Muscle of arm (tissue), 14 donors: ENCODE measurements at places on chromosomes 1 and 21. TPM values are rescaled to one million over a fixed set of nuclear protein-coding genes. Genes with fewer than 3 reads are reported as not detected.

DNA sequence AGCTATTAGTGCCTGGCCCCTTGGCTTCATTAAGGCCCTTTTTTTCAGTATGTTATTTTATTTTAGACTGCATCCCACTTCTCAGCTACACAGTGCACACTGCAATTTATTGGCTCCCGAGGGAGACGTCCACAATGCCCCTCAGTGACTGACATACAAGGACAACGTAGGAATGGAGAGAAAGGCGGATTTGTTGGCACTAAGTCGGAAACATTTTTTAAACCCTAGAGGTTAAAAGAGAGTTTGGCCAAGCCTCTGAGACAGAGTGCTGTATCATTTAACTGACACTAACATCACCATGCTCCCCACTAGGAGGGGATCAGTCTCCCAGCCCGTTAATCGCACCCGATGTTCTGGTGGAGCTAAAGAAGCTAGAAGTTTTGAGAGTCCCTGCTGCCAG is 45.7 kb upstream of the FOXD3 start:
- DNase-seq = no peak

- DNase-seq = peak; percentile 94
Measured at GRCh38 chr21:34526618-34527290, 14.7 kb upstream of the KCNE1 start.

- DNase-seq = no peak
Measured at GRCh38 chr1:3249631-3250501, 180.9 kb downstream of the PRDM16 start.

Gene DMRTA2
- polyA plus RNA-seq = 0.23 TPM

DNA sequence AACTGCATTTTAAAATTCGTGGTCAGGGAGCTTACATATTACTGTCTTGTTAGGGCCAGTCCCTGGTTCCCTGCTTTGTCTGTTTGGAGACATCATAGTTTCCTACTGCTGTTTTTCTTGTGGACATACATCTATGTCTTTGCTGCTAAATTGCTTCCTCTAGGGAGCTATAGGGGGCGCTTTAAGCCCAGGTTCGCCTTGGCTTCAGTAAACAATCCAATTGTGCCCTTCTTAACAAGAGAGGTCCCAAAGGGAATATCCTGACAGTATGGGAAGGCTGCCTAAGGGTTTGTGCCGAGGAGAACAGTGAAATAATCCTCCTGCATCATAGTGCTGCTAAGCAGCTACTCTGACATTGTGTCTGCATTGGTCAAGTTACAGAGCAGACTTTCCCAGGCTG is 112.5 kb downstream of the USH2A start:
- no peak for DNase-seq

GRCh38 chr1:47756411-47756810 is 240.8 kb downstream of the TRABD2B start:
- no peak for DNase-seq

- DNase-seq = no peak
Measured at GRCh38 chr1:109185357-109185756, 28.4 kb upstream of the SARS1 start.

Gene OLFML2B
- 78.7 TPM for polyA plus RNA-seq

GRCh38 chr1:44643721-44644334 is 30.5 kb downstream of the TMEM53 start:
- no peak for DNase-seq

- DNase-seq = no peak
Measured at GRCh38 chr1:200369131-200369530, 40.7 kb downstream of the ZNF281 start.

Gene IFI44
- polyA plus RNA-seq = 4.6 TPM

- DNase-seq = peak; percentile 16
Measured at GRCh38 chr1:231161667-231162296, at the start of gene TRIM67. TSS of gene TRIM67 (plus strand) at chr1:231162058. CDS start at chr1:231162970, 912 bp downstream.

DNA sequence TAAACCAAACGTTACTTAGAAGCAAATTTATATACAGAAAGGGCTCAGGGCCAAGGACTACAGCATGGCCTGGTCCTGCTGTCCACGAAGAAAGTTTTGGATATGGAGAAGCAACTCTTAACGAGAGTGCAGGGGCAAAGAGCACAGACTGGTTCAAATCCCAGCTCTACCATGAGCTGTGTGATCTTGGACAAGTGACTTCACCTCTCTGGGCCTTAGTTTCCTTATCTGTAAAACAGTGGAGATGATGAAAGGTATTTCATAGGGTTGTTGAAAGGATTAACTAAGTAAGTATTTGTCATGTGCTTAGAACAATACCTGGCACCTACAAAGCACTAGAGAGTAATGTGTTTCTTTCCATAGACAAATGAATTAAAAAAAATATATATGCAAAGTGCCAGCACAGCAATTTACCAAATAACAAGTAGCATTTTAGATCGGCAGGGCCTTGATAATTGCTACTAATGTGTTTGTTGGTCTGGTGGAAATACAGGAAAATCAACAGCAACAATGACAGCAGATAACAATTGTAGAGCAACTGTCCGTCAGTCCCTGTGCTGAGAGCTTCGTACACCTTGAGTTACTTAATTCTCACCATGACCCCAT is 25.4 kb downstream of the TMCO4 start:
- DNase-seq = no peak

DNA sequence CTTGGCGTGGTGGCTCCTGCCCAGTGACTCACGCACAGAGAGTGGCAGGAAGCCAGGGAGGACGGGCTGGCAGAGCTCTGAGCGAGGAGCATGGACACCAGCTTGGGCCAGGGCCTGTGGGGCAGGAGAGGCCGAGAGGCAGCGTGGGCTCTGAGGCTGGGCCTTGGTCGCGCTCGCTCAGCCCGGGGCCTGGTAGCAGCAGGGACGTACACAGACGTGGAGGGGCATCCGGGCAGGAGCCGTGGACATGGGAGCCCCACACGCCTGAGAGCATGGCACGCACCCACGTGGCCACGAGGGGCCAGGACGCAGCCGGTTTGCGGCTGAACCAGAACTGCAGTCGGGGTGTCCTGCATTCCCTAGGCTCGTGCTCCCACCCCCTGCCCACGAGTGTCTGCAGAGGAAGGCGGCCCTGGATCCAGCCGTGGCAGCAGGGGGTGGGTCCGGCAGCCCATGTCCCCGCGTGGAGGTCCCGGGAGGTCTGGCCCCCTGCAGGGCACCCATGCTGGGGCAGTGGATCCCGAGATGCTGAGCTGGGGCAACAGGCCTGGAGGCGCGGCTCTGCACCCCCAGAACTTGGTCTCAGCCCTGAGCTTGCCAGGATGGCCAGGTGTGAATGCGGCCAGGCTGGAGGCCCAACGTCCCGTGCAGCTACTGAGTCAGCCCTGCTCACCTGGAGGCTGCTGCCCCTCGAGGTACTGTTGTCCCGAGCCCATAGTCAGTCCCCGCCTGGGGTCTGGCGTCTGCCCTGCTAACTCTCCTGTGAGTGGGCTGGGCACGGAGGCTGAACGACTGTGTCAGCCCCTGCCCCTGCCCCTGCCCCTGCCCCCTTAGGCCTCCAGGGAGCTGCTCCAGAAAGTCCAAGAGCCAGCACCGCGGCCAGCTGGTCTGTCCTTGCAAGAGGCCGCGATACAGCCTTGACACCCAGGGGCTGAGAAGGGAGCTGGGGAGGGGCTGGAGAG is 61.6 kb downstream of the SLX9 start:
- no peak for DNase-seq

Gene ACTL8
- polyA plus RNA-seq = not detected

DNA sequence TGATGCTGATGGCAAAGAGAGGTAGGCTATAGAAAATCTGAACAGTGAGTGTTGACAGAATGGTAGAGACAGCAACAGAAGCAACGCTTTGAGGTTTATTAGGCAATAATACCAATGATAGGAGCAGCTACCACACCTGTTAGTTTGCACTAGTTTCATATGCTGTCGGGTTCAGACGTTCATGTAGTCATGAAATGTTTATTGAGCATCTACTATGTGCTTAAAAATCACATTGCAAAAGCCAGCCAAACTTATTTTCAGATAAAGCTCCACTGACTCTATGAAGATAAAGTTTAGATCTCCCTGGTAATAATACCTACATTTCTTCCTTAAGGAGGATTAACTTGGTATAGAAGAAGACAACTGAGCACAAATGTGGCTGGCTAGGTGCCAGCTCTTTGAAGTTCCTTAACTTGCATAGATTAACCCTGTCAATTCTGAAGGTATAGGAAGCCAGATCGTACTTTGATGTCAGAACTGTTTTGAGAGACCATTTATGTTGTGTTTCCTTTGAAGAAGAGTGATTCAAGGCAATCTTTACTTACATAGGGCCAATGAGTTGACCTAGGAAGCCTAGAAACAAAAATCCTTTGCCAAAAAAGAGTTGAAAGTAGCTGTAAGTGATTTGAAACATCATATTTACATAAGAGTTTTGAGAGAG is 71.5 kb downstream of the DISP1 start:
- DNase-seq = no peak

- no peak for DNase-seq
Measured at GRCh38 chr21:37374027-37374426, 7.5 kb downstream of the DYRK1A start.

Gene TPM3
- 3,111 TPM for polyA plus RNA-seq

- DNase-seq = no peak
Measured at GRCh38 chr1:40824591-40825434, 37.4 kb downstream of the CITED4 start.

Gene CCT8
- polyA plus RNA-seq = 180 TPM

- DNase-seq = no peak
Measured at GRCh38 chr21:43325968-43326715, 100.8 kb downstream of the SIK1 start.

Gene PLA2G5
- not detected for polyA plus RNA-seq

DNA sequence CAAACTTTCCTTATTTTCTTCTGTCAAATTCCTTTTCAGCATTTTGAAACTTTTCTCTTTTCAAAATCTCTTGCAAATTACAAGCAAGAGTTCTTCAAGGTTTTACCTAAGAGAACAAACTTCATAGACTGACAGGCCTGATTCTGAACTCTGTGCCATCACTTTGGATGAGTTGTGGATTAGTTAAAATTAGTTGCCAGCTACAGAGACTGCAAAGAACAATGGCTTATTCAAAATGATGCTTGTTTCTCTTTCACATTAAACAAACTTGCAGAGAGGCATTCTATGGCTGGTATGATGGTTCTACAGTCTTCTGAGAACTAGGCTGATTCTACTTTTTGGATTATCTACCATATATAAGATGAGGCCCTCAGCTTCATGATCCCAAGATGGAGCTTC is 3.8 kb downstream of the LRRC8B start:
- no peak for DNase-seq

Gene CYP4A22
- 0.29 TPM for polyA plus RNA-seq

GRCh38 chr1:2617971-2618470 is 14.8 kb downstream of the MMEL1 start:
- no peak for DNase-seq

Gene KRTAP20-1
- polyA plus RNA-seq = not detected

- DNase-seq = no peak
Measured at GRCh38 chr1:45815667-45816458, 12.5 kb downstream of the MAST2 start.

- no peak for DNase-seq
Measured at GRCh38 chr21:29264721-29265120, 34.0 kb upstream of the BACH1 start.

- no peak for DNase-seq
Measured at GRCh38 chr1:245319094-245319493, 164.3 kb downstream of the KIF26B start.

Gene TFF1
- not detected for polyA plus RNA-seq
